ENCODE measurements at places on chromosomes 16 and 17. TPM values are rescaled to one million over a fixed set of nuclear protein-coding genes. Genes with fewer than 3 reads are reported as not detected.

Gene CCL13
- 0.74 TPM for total RNA-seq

Gene NPIPA5
- 0.25 TPM for total RNA-seq

Gene CRYBA1
- total RNA-seq, result not detected

Gene BICDL2
- not detected for total RNA-seq

Gene SRCIN1
- 29.0 TPM for total RNA-seq

Gene AMFR
- total RNA-seq, result 126 TPM

Gene ZG16
- total RNA-seq, result not detected

Gene MIF4GD
- total RNA-seq, result 8.1 TPM

Gene SOX8
- 21.6 TPM for total RNA-seq

Gene BCL6B
- 1.5 TPM for total RNA-seq

Gene PERCC1
- not detected for total RNA-seq

Gene OR4D1
- total RNA-seq, result under 0.01 TPM

Gene NLGN2
- 27.0 TPM for total RNA-seq

Gene KRTAP4-3
- not detected for total RNA-seq

Gene CD300LG
- total RNA-seq, result not detected

Gene ENPP7
- not detected for total RNA-seq

Gene ASGR1
- 11.3 TPM for total RNA-seq

Gene CLTC
- total RNA-seq, result 319 TPM

Gene CCL7
- total RNA-seq, result not detected

Gene CLDN7
- 0.49 TPM for total RNA-seq

Gene CES1
- total RNA-seq, result 2.2 TPM

Gene DCUN1D3
- total RNA-seq, result 9.3 TPM

Gene TBC1D3
- not detected for total RNA-seq

Gene TTYH2
- total RNA-seq, result 6.4 TPM

Gene GAST
- total RNA-seq, result not detected

Gene EMP2
- 3.0 TPM for total RNA-seq

Gene CSH1
- not detected for total RNA-seq

Gene GPR139
- total RNA-seq, result 2.5 TPM

Gene SEC14L5
- total RNA-seq, result 0.49 TPM

Gene CLEC10A
- total RNA-seq, result not detected

All from temporal lobe (tissue), 4 donors.